ENCODE measurements at places on chromosomes 1 and 21.

DNA sequence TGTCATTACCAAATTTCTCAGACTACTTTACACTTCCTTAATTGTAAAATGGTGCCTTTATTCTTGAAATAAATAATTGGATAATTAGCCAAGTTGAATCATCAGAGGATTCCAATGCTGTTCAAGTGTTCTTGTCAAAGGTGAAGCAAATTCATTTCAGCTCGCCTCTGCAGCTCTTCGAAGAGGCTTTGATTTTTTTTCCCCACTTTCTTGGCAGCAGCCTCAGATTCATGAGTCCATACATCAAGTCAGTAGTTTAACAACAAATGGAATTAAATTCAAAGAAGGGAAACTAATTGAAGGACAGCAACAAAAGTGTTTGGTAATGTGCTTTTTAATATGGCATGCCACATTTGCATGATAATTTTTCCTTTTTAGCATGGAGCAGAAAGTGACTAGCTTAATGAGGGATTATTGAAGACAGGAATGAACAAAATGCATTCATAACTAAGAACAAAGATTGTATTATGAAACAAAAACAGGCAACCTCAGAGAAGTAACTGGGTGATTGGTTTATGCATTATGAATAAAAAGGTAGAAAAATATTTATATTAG, 239.0 kb downstream of the USH2A start:
- DNase-seq = no peak

- DNase-seq = no peak
Measured at GRCh38 chr1:113136476-113136875, 63.5 kb downstream of the LRIG2 start.

DNA sequence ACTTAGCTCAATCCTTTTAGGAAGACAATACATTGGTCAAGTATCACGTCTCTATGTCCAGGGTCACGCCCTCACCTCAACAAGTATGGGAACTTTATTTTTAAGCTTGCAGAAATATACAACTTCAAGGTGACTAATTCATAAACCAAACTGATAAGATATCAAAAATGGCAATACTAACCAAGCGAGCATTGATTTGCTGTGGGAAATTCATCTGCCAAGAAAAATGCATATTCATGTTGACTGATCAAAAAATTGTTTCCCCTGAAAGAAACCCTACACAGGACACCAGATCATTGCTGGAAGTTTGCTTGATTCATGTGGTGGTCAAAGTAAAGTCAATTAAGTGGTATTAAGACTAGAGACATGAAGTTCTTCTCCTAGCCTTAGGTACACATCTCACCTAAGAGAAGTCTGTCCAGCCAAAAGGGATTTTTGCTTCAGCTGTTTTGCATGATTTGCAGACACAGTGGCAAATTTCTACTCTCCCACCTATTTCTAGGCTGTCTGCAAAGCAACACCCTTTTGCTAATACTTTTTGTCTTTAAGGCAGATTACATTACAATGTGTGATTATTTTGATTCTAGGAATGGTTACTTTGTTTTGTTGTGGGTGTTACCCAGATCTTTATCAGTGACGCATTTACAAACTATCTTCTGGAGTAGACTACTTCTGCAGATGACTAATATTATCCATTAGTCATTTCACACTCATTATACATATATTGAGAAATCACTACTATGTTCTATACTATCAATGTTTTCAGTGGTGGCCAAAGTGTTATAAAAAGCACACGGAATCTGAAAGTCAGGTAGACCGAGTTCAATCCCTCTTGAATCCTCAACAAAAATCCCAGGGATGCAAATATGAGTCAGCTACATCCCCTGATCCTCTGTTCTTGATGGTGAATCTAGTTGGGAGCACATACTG, 12.4 kb downstream of the SAMSN1 start:
- DNase-seq = no peak

DNA sequence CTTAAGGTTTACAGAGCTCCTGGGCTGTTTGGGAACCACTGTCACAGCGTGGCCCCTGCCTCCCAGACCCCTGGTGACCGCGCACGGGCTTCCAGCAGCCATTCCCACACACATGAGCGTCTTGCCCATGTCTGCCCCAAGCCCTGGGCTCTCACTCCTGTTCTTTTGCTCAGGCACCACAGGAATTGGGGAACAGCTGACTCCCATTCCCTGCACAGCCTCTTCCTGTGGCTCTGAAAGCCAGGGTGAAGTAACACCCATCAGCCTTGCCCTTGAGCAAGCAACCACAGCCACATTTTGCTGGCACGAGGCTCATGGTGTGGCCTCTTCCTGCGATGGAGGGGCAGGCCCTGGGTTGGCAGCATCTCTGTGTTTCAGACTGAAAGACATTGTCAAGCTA, 14.3 kb upstream of the GPR157 start:
- no peak for DNase-seq

DNA sequence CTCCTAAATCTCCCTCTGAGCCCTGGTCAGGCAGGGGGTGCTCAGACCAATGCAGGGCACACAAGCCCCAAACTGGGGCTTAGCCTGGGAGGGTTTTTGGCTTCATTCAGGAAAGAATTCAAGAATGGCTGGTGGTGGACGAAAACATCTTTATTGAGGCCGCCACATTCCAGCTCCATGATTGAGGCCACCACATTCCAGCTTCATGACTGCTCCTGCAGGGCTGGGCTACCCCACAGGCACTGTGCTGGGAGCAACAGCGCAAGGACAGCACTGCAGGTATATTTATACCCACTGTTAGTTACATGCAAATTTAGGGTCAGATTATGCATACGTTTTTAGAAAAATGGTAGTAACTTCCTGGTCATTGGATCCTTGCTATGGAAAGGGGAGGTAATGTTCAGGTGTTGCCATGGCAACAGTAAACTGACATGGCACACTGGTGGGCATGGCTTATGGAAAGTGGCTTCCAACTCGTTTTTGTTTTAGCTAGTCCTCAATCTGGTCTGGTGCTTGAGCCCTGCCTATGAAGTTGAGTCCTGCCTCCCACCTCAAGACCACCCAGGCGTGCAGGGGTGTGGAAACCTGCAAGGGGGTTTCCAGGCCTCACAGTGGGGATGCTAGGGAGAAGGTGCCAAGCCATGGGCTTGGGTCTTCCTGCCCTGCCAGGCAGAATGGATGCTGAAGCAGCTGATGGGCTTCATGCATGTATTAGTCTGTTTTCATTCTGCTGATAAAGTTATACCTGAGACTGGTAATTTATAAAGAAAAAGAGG, 348.7 kb upstream of the AJAP1 start:
- DNase-seq = no peak

DNA sequence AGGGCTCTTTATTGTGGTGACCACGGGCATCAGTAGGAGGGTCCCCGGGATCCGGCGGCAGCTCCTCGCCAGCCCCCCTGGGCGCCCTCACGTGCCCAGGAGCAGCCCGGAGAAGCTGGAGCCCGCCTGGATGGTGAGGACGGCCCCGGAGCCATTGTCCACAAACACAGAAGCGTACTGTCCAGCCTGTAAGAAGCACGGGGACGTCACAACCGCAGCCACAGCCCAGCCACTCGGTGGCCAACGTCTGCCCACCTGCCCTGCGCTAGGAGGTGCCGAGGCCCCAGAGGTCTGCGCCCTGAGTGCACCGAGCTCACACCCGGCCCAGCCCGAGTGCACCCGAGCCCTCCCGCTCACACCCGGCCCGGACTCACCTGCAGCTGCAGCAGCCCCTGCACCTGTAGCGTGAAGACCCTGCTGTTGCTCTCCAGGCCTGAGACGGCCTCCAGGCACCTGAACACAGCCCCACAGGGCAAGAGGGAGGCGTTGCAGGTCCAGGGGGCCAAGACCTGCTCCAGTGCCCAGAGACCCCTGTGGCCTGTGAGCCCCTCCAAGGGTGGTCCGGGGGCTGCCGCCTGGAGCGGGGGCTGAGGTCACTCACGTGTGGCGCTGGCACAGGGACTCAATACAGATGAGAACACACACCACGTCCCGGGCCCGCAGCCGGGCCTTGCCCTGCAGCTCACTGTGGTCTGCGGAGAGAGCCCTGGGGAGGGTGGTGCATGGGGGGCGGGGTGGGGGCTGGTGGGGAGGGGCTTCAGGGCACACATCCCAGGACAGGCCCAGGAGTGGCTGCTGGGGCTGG, 3.9 kb downstream of the C1QTNF12 start:
- DNase-seq = no peak

DNA sequence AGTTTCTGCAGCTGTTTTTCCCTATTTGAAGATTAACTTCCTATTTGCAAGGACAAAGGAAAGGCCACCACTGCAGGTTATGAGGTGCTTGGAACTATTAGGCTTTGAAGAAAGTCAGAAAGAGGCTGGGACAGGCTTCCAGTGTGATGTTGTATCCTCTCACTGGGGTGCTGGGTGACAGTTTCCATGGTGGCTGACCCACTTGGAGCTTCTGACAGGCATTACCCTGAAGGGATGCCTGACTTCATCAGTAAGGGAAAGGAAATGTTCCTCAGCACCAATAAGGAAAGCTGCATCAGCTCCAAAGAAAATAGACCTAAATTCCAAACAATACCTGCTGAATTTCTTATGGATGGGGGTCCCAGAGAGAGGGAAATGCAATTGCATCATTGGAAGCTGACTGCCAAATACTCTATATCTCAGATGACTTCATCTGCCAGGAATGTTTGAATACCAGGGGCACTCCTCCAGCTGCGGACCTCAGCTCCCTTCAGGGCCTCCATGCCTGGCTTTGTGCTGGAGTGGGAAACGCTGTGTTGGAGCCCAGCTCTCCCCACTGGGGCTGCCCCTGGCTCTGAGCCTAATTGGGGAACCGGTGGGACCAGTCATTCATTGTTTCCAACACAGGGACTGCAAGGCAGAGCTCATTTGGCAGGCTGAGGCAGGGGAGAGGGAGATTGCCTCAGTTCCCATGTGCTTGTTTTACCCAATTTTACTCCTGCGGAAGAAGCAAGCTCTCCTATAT, 76.6 kb downstream of the RGL1 start:
- no peak for DNase-seq

DNA sequence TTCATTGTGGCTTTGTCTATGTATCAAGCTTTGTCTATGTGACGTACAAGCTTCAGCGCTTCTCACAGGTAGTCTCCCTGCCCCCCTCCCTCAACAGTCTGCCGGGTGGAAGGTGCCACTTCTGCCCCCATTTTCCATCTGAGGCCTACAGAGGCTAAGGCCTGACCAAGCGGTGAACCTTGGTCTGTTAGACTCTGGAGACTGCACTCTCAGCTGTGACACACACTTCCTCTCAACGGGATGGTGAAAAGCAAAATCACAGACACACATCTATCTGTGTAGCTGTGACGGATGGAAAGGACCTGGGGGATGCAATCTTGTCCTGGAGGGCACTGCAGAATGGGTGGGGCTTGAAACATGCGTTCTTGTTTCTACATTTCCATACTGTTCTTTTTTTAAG, 152.9 kb upstream of the EDN2 start:
- no peak for DNase-seq

DNA sequence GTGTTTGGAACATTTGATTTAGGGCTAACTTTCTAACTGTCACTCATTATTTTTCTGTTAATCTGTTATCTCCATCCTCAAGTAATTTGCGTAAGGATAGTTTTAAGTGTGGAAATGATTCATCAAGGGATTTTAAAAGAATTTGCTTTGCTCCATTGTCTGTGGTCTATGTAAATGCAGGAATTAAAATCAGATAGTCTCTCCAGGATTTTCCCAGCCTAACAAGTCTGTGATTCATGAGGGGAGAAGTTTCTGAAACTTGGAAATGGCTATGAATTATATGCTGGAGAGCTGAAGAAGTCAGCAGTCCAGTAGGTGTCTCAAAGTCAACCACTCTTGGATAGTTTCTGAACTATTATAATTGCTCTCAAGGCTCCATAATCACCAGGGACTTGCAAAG, 264.5 kb downstream of the MRPL39 start:
- no peak for DNase-seq

- no peak for DNase-seq
Measured at GRCh38 chr21:43027846-43028731, 47.5 kb downstream of the CBS start.

DNA sequence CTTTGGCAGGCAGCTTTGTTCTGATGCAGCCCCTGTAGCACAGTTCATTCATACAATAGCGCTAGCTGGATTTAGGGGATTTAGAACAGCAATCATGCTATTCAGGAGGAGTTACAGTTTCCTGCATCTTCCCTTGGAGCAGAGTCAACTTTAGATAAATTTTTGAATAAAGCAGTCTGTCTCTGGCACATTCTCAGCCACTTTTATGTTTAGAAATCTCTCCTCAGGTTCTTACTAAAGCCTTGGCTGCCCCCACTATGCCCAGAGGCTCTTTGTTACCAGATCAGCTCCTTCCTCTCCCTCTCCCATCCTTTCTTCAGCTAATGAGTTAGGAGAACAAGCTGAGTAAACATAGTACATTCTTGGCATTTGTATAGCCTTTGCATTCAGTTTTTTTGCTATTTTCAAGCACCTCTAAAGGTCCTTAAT, 17.0 kb upstream of the PIGC start:
- no peak for DNase-seq

GRCh38 chr1:100847361-100848082, 47.1 kb downstream of the EXTL2 start:
- DNase-seq = no peak

DNA sequence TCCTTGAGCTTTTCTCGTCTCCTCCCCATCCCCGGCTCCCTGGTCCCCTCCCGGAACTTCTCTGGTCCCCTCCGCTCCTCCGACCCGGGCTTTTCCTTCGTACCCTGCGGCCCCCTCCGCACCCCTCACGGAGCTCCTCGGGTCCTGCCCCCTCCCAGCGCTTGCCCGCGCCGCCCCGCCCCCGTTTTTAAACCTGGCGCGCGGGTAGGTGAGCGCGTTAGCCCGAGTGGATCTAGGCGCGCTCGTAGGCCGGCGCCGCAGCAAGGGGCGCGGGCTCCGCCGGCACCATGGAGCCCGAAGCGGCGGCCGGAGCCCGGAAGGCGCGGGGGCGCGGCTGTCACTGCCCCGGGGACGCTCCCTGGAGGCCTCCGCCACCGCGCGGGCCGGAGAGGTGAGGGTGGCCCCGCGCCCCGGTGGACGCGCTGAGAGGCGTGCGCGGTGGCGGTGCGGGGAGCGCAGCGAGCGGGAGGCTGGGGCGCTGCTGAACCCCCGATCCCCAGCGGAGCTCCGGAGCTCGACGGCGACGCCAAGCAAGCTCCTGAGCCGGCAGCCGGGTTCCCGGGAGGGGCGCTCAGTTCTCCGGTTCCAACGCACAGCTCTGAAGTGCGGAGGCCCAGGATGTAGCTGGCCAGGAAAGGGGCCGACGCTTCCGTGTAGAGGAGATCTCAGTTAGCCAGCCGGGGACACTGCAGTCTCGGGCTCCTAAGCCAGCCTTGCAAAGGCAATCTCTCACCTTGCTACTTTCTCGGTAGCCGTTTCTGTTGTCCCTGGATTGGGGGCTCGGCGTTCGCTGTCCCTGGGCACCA, at the start of gene RIPPLY3:
Gene RIPPLY3 (plus strand): TSS at position 217 of the 806 bp plus-strand sequence. CDS start 71 bp downstream, at position 288.
- no peak for DNase-seq

DNA sequence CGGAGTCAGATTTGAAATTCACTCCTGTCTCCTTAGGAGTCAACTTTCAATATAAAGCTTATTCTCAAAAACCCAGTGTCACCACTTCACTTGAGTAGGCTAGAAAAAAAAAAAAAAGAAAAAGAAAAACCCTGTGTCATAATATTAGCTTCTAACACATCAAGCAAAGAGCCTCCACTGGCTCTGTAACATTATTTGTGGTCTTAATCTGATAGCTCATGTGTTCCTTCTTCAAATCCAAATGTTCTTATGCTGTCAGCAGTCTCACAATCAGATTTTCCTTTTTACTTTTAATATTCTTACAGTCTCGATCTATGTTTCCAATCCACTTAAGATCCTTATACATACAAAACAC, 26.1 kb upstream of the PSMG1 start:
- no peak for DNase-seq

Measured in stimulated activated CD8-positive, alpha-beta memory T cell treated with anti-CD3 and anti-CD28 coated beads, Interleukin-4, amount 100 ng/mL, for 1 hour (primary cell).